ENCODE measurements at places on chromosomes 12 and 14.

DNA sequence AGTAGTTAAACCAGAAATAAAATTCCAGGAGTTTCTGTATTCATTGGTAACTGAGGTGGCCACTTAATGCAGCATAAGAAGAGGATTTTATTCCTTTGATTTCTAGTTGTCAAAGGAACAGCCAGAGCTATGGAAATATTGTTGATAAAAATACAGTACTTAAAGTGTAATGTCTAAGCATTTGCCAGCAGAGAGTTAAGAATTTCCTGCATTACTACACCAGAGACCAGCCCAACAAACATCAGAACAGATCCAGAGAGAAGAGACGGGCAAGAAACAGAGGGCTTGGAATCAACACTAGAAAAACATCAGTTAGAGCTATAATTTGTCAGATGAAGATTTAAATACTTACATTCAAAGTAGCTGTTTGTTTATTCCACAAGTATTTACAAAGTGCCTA, 77.9 kb downstream of the ST8SIA1 start:
- no peak for DNase-seq

GRCh38 chr14:100653409-100653808, 66.2 kb upstream of the BEGAIN start:
- no peak for DNase-seq

GRCh38 chr12:9319044-9319841, 111.0 kb upstream of the PZP start:
- no peak for DNase-seq

DNA sequence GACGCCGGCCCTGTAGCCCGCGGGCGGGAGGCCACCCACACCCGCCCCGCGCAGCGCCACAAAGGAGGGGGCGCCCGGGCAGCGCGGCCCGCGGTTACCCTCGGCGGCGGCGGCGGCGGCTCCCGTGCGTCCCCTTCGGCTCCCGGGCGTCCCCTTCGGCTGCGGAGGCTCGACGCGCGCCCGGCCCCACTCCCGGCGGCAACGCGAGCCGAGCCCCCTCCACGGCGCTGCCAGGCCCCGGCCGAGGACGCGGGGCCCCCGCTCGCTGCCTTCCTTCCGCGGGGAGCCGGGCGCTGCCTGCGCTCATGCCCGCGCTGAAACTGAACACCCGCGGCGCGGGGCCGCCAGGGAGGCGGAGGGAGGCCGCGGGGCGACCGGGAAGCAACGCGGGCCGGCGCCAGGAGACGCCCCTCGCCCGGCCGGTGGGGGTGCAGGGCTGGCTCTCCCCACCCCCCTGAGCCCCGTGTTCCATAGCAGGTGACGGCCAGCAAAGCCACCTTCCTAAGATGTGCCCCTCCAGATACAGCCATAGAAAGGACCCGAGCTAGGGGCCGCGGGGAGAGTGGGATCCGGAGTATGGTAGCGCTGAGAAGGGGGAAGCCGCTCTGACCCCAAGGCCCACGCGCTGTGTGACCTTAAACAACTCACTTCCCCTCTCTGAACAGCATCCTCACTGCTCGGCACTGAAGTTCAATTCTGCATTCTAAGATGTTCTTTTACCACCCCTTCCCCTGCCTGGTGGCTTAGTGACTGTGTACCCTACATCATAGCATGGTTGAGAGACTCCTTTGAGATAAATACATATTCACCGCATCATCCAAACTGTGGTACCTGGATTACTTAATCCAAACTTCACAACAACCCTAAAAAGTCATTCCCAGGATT, 42.8 kb downstream of the KDM2B start:
- DNase-seq: peak; percentile 50

DNA sequence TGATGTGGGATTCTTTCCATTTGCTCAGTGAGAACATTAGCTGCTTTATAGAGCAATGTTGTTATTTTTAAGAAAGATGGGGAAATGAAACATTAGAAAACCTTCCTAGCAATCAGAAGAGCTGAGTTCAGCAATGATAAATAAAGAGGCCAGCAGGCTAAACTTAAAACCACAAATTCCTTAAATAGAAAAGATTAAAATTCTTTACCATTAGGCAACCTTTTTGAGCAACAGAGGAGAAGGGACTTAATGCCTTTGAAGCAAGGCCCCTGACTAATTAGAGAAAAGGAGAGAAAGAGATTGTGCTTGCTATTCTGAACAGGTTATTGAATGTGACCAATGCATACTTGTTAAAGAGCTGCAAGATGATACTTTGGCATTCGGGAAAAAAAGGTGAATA, 160.8 kb upstream of the LMO3 start:
- DNase-seq: peak; percentile 4

GRCh38 chr12:79455286-79455685, 235.5 kb downstream of the PAWR start:
- no peak for DNase-seq

DNA sequence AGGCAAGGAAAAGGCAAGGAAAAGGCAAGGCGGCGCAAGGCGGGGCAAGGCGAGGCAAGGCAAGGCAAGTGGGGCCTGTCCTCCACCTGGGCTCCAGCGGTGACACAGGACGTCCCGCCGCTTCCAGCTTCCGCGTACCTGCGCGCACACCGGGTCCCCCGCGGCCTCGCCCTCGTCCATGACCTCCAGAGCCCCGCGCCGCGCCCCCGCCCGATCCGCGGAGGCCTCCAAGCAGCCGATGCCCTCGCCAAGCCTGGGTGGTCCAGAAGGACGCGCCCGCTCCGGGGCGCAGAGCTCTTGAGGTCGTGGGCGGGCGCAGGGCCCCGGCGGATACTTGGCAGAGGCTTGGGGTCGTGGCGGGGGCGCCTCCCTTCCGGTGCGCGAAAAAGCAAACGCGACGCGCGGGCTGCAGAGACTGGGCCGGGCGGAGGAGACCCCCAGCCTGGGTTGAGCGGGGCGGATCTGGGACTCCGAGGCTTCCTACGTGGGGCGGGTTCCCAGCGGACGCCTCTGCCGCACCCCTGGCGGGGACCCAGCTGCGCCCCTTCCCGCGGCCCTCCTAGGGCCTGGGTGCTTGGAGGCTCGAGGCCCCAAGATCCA, 60.8 kb upstream of the EIF5 start:
- no peak for DNase-seq

- DNase-seq: no peak
Observed at GRCh38 chr14:99503848-99504453, 22.7 kb downstream of the CCNK start.

GRCh38 chr12:77817276-77817675, 13.4 kb upstream of the NAV3 start:
- no peak for DNase-seq

DNA sequence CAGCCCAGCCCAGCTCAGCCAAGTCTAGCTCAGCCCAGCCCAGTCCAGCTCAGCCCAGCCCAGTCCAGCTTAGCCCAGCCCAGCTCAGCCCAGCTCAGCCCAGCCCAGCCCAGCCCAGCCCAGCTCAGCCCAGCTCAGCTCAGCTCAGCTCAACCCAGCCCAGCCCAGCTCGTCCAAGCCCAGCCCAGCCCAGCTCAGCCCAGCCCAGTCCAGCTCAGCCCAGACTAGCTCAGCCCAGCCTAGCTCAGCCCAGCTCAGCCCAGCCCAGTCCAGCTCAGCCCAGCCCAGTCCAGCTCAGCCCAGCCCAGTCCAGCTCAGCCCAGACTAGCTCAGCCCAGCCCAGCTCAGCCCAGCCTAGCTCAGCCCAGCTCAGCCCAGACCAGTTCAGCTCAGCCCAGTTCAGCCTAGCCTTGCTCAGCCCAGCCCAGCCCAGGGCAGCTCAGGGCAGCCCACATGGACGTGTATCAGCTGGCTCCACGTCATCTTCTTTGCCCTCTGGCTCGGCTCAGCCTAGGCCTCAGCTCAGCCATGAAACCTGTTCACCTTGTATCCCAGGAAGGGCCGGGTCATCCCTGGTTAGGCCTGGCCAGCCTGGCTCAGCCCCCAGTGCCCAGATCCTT, 185.6 kb downstream of the TMEM121 start:
- no peak for DNase-seq

DNA sequence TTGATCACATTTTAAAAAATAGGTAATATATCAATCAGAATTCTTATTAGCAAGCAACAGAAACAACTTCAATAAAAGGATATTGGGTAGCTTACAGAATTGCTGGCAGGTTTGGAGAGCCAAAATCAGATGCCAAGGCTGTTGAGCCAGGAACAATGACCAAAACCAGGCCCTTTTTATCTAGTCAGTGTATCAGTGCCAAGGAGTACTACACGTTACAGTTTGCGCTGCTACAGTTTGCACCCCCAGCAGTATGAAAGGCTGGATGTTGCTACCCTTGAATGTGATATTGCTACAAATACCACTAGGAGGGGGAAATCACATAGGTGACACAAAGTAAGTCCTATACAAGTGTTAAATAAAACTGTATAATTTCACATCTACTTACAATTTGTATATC, 19.3 kb downstream of the CGRRF1 start:
- DNase-seq: no peak

- DNase-seq: peak; percentile 48
Observed at GRCh38 chr14:57493467-57494181, at the start of gene CCDC198. Gene CCDC198 (minus strand): TSS chr14:57493857. CDS start chr14:57493715, 142 bp downstream.

- DNase-seq: no peak
Observed at GRCh38 chr14:94707494-94707893, 62.4 kb downstream of the GSC start.

GRCh38 chr12:122171399-122171798, 2.6 kb downstream of the IL31 start:
- DNase-seq: no peak

DNA sequence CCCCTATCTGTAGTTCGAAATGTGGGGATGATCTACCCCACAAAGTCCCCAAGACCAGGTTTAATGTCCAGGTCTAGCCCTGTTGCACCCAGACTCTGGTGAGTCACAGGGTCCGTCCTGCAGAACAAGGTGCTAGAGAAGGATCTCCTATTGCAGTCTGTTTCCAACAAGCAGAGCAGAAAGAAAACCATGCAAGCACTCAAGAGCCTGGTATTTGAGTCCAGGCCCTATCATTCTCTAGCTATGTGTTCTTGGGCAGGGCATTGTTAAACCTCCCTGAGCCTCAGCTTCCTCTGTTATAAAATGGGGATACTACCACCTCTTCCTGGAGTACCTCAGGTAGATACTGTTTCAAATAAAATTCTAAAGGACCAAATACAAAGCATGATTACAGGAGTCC, 24.4 kb downstream of the MAP3K9 start:
- no peak for DNase-seq

DNA sequence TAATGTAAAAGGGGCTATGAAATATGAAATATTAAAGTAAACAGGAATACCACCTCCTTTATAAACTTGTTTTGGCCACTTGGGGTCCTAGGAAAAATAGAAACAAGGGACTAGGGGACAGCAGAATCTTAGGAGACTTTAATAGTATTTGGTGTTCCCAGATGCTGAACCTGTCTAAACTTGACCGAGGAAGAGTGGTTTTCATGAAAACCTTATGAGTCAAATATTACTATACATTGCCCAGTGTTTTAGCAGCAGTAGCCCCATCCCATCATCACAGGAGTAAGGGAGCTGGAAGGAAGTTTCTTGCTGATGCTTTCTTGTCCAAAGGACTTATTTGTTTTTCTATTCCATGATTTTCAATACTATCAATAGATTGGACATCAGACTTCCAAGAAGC, 177.5 kb upstream of the CAND1 start:
- no peak for DNase-seq

- DNase-seq: peak; percentile 3
Observed at GRCh38 chr12:114316076-114316475, 89.9 kb downstream of the TBX5 start.

DNA sequence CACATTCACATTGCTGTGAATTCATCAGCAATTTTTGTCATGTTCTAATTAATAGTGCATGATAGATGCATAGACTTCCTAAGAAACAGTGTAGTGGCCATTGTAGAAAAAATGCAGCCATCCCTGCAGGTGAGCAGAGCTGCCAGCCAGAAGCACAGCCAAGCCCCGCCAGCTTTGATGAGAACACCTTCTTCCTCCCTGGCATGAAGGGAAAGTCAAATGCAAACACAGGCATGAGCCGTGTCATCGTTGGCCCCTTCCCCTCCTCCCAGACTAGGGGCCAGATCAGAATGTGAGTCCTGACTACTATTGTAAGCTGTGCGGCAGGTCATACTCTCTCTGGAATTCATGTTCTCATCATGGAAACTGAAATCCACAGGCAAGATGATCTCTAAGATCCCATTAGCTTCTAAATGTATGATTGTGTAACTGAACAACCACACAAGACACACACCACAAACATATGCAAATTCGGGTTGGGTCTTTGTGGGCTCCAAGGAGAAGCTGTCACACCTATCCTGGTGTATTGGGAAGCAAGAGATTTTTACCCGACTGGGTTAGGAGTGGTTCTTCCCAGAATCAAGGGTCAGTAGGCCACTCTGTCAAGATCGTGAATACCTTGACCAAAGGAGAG, 2.8 kb upstream of the AQP2 start:
- no peak for DNase-seq

DNA sequence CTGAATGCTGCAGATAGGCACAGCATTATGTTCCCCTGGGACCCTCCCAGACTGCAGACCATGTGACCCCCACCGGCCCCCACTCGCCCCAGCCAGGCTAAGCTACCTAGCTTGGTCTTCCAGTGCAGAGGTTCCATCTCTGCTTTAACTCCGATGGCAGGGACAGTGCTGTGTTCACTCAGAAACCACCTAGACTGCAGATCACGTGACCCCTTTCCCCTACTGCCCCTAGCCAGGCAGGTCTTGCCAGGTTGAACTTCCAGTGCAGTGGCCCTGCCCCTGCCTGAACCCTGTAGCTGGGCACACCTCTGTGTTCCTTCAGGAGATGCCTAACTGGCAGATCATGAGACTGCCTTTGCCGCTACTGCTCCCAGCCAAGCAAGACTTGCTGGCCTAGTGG, 1116.2 kb downstream of the FLRT2 start:
- no peak for DNase-seq

- DNase-seq: no peak
Observed at GRCh38 chr12:118220702-118221101, 84.8 kb downstream of the PEBP1 start.

DNA sequence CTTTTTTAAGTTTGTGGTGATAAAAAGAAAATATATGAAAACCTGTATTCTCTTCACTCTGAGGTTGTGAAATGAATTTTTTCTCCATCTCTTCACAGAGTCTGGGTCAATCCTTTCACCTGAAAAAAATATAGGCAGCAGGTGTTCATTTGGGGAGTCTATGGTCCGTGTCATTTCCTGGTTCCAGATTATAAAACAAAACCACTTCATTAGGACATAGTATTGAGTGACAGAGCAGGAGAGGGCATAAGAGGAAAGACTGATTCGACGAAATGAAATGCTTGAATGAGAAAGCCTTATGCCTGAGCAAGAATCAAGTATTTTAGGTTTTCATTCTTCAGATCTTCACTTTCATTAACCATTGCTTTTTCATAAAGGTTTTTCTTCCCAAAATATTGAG, 51.8 kb upstream of the NUAK1 start:
- DNase-seq: no peak

DNA sequence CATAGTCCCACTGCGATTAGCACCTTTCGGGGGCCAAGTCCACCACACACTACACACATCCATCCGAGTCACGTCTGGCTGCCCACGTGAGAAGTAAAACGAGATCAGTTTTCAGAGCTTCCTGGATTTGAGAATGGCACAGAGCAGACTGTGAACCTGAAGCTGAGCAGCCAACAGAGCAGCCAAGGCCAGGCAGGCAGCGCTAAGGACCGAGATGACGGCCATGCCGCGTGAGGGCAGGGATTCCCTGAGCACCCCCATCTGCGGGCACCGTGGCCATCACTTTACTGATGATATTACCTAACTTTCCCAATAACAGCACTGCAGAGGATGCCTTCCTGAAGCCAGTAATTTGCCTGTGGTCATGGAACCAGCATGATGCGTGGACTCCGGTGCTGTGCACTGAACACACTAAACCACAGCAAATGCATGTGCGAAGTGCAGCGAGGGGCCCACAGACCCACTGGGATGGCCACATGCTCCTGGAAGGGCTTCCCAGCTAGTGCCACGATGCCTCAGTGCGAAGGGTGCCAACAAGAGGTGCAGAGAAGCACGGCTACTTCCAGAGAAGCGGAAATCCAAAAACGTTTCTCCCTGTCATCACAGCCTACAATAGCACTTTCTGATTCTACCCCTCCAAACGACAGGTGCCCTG, 56.0 kb downstream of the RNF34 start:
- no peak for DNase-seq
